NCI-H774 (cell line): ENCODE measurements at places on chromosomes 11 and 22.

GRCh38 chr11:15888556-15889345 lies 467.6 kb downstream of the SOX6 start:
- DNase-seq = no peak

DNA sequence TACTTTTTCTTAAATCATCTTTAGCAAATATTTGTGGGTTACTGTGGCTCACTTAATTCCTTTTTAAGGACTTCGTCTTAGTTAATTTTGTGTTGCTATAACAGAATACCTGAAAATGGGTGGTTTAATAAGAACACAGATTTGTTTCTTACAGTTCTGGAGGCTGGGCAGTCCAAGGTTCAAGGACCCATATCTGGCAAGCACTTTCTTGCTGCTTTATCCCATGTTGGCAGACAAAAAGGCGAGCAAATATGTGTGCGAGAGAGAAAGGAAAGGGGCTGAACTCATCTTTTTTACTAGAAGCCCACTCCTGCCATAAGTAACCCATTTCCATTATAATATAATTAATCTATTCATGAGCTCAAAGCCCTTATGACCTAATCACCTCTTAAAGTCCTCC lies 246.2 kb downstream of the GRM5 start:
- no peak for DNase-seq

GRCh38 chr11:69868006-69868810 lies 49.0 kb upstream of the FGF3 start:
- DNase-seq = no peak

GRCh38 chr11:1226226-1226985 lies 3.5 kb downstream of the MUC5B start:
- DNase-seq = no peak

GRCh38 chr11:95239871-95240649 lies 9.1 kb upstream of the SESN3 start:
- no peak for DNase-seq

- no peak for DNase-seq
Observed at GRCh38 chr11:60855726-60856633, at the start of gene PTGDR2. Gene PTGDR2, minus strand, starts transcription at chr11:60855950. Its CDS starts 2,228 bp downstream, at chr11:60853722.

DNA sequence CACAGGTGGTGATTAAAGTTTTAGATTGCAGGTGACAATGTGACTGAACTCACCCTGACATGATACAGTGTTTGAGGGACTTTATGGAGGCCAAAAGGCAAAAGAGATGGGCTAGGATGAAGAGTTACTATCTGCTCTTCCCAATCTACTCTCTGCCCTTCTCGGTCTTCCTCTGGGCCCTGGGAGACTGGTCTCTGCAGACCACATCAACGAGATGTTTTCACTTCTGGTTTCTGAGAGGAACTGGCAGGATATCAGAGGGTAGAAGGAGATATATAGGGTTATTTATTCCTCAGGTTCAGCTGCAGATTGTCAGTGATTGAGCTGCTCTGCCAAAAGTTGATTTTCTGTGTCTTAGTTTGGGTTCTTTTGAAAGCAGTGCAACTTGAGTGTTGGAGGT lies 32.4 kb upstream of the CD44 start:
- DNase-seq = no peak

- no peak for DNase-seq
Observed at GRCh38 chr11:43644621-43645299, 35.8 kb upstream of the HSD17B12 start.

- peak; percentile 81 for DNase-seq
Observed at GRCh38 chr11:62394825-62395538, 23.9 kb upstream of the SCGB1A1 start.

DNA sequence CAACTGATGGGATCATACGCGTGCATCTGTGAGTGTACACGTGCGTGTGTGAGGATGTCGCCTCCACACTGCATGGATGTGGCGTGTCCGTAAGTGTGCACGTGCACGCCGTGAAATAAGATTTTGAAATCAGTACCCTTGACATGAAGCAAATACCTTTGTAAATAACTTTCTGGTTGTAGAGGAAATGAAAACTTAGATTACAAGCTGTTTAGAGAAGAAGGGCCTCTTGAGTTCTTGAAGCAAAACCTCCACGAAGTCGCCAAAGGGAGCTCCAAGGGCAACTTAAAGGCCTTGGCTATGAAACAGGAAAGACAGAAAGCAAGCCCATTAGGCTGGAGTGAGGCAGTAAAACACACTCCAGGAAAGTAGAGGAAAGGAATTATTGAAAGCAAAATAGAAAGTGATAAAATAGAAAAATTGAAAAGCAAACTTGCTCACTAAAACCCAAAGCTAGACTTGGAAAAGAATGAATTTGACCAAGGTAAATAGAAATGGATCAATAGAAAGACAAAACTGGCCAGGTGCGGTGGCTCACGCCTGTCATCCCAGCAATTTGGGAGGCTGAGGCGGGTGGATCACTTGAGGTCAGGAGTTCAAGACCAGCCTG lies 29.7 kb upstream of the TOLLIP start:
- no peak for DNase-seq

DNA sequence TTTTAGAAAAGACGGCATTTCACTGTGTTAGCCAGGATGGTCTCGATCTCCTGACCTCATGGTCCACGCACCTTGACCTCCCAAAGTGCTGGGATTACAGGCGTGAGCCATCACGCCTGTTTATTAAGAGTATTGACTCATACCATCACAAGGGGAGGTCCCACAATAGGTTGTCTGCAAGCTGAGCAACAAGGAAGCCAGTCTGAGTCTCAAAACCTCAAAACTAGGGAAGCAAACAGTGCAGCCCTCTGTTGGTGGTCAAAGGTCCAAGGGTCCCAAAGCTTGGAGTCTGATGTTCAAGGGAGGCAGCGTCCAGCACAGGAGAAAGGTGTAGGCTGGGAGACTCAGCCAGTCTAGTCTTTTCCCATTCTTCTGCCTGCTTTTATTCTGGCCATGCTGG lies 32.8 kb upstream of the LDLRAD3 start:
- no peak for DNase-seq
